Activated T-helper 2 cell treated with anti-CD3 and anti-CD28 coated beads, Interferon-gamma antibody, Interleukin-2, Interleukin-4, amounts not matched to agents 10 μg/mL and 5 μg/mL and 100 μg/mL, durations not matched to agents 14 hours and 24 hours and 36 hours (primary cell): ENCODE measurements at places on chromosomes 4 and X. TPM values are rescaled to one million over a fixed set of nuclear protein-coding genes. Genes with fewer than 3 reads are reported as not detected.

- peaks cover 35% of the 10 kb centered on the region for H3K4me1 ChIP-seq
- H3K4me3 ChIP-seq: no peak overlapping the region
- no peaks in the 10 kb centered on the region for H3K27me3 ChIP-seq
- no peak for DNase-seq
- H3K36me3 ChIP-seq: no peaks in the 10 kb centered on the region
These were observed 32.1 kb downstream of the TSPAN5 start for GRCh38 chr4:98626350-98626749.

DNA sequence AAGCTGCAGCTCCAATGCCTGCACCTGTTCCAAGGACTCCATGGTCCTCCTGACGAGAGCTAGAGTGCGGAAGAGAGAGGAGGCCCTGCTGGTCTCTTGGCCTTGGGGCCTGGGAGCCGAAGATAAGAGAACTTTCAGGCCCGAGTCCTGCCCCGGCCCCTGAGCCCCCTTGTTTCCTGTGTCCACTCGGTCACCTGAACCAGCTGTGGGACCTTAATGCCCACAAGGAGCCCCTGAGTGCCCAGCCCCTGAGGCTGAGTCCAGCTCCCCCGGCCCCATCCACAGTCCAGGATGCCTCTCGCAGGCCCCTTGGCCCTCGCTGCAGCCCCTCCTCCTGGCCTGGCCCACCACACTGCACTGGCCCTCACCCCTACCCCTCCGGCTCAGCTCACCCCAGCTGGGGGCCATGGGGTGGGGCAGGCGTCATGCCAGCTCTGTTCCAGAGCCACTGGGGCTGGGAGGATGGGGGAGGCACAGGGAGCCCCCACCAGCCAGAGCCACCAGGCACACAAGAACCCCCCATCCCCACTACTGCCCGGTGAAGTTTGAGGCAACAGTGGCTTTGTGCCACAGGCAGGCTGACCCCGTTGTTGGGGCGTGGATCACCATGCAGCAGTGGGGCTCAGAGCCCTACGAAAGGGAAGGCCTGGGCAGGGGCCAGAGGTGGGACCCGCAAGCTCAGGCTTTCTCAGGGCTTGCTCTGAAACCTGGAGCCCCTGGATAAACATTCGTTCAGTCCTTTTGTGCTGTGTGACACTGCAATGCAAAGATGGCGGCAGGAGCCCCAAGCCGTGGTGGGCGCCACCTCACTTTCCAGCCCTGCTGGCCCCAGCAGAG is 14.1 kb downstream of the NAT8L start:
- no peak overlapping the region for H3K4me3 ChIP-seq
- no peaks in the 10 kb centered on the region for H3K4me1 ChIP-seq
- no peak for DNase-seq
- H3K27me3 ChIP-seq: no peaks in the 10 kb centered on the region

- no peak overlapping the region for H3K4me3 ChIP-seq
- H3K4me1 ChIP-seq: peaks cover 18% of the 10 kb centered on the region
- DNase-seq: no peak
- peaks cover 12% of the 10 kb centered on the region for H3K36me3 ChIP-seq
These were observed 711.0 kb downstream of the RPA4 start for GRCh38 chrX:97594646-97595224.

Gene STATH
- not detected in 2 replicates for total RNA-seq

GRCh38 chr4:139229534-139230039 is 50.4 kb downstream of the MGARP start:
- peaks cover 3% of the 10 kb centered on the region for H3K4me1 ChIP-seq
- DNase-seq: no peak
- no peak overlapping the region for H3K27ac ChIP-seq

Gene MSMO1
- total RNA-seq: 105 and 110 TPM in 2 replicates

DNA sequence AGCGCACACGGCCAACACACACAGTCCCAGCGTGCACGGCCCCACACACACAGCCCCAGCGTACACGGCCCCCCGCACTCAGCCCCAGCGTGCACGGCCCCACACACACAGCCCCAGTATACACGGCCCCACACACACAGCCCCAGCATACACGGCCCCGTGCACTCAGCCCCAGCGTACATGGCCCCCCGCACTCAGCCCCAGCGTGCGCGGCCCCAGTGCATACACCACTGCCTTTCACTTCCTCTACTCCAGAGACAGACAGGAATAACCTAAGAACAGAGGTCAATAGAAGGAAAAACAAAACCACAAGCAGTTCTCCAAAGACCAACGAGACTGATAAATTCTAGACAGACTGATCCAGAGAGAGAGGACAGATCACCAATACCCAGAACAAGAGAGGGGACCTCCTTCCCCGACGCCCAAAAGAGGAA is 17.1 kb downstream of the GAK start:
- H3K27me3 ChIP-seq: no peaks in the 10 kb centered on the region
- no peak overlapping the region for H3K27ac ChIP-seq
- peak overlapping the region; percentile 30 for H3K4me3 ChIP-seq
- DNase-seq: no peak

Gene MOSPD2
- 12.6 and 14.8 TPM in 2 replicates for total RNA-seq
